ENCODE measurements at places on chromosomes 5 and 9.

DNA sequence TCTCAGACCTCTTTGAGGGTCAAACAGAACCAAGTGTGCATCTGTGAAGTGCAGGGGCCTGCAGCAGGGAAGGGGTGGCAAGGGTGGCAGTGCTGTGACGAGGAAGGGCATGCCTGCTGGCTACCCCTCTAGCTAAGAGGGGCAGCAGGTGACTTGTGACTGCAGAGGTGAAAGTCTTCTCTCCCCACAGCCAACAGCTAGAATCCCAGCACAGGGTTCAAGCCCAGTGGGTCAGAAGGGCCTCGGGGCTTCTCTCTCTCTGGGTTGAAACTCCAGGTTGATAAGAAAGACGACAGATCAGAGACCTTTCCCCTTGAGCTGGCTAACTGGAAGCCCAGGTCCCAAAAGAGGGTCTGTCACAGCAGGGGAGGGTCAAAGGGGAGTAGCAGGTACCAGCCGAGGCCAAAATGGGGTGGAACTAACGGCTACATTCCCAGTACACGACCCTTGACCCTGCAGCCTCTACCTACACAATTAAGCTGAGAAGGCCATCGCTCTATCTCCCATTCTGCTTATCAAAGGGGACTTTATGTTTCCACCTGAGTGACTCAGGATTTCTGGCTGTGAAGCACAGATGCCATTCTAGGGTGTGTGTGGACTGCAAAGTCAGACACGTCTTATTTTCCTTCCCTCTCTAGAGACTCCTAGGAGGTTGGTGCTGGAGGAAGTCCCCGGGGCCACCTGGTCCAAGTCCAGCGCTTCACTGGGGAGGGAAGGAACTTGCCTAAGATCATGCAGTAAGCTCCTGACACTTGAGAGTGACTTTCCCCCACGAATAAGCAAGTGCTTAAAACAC lies 14.6 kb downstream of the ANKS6 start:
- no peak for DNase-seq

- no peak for DNase-seq
These were observed 334.7 kb downstream of the OSTF1 start for GRCh38 chr9:75422944-75423522.

GRCh38 chr5:15574806-15575325 lies 74.9 kb downstream of the FBXL7 start:
- no peak for DNase-seq

GRCh38 chr5:151589878-151590570 lies 1.1 kb downstream of the FAT2 start:
- DNase-seq, result no peak

DNA sequence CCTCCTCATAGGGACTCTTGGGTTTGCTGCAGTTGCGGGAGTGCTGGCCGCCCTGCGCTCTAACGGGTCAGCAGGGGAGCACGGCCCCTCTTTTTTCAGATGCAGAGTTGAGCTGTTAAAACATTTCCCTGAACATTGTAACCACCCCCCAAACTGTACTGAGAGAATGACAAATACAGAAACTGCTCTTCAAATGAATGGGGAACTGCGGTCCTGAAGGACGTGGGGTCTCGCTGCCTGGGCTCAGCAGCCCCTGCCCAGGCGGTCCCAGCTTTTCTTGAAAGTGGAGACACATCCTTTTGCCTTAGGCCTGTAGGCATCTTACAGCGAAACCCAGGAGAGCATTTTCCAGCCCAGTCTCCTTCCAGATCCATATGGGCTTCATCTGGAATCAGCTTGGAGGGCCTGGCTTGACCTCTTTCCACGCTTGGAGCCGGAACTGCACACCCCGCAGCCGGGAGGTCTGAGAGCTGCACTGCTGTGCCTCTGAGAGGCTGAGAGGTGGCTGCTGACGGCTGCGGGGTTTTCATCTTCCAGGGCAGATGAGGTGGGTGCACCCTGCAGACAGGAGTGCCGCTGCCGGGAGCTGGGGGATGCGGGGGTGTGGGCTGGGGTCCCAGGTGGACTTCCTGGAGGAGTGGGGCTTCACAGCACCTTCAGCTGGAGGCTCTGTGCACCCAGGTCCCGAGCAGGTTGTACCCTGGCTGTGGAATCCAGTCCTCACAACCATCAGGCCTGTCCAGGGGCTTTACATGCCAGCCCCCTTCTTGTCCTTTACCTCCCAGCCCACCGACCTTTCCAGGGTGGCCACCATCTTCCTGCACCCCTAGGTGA lies 1.2 kb upstream of the AGPAT2 start:
- DNase-seq, result no peak

GRCh38 chr9:128943832-128944620 lies 3.4 kb downstream of the DOLK start:
- DNase-seq, result no peak

GRCh38 chr5:174140452-174141020 lies 95.0 kb downstream of the NSG2 start:
- DNase-seq, result no peak

DNA sequence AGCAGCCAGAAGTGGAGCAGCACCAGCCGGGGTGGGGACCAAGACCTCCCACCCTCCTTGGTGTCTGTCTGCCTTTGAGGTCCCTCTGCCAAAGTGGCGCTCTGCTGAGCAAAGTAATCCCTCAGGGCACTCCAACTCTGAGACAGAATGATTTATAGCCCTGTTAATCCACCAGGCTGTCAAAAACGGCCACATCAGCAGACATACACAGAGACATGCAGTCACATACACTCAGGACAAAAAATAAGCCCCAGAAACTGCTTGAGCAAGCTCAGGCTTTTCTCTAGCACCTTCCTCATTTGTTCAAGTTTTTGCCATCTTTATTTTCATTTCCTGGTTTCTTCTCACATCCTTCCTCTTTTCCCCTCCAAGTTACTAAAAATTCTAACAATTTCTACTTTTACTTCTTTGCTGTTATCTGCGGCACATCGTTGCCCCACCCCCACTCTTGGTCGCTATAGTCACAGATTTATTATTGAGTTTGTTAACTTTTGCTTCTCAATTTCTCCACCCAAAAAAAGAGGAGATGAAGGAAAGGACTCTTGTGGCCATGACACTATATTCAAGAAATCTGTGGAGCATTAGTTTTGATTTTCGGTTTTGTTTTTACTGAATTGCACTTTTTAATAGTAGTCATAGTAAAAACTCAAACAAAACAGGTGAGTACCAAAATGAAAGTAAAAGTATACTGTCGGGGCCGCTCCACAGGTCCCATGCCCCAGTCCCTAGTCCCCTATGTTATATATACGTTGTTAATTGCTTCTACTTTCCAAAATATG lies 17.4 kb upstream of the ADRB2 start:
- DNase-seq, result peak; percentile 73

DNA sequence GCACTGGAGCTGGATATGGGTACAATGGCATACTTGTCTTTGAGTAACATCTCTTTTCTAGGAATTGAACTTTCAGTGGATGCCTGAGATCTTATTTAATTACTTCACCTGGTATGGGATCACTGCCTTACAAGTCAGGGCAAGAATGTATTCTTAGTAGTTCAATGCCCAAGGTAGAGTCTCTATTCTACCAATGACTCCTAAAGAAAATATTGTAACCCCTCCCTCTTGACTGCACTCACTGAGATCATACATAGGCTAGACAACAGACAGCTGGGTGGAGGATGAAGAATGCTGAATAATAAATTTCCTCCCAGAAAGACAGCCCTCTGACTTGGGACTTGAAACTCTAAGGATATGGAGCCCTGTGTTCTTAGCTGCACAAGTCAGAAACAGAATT lies 1216.3 kb upstream of the ACO1 start:
- no peak for DNase-seq

- DNase-seq, result no peak
These were observed 29.9 kb upstream of the C7 start for GRCh38 chr5:40879163-40879942.

Data from Right ventricle myocardium inferior (tissue), 1 donor.